GM04504 (cell line): ENCODE measurements at places on chromosomes 2 and 18.

DNA sequence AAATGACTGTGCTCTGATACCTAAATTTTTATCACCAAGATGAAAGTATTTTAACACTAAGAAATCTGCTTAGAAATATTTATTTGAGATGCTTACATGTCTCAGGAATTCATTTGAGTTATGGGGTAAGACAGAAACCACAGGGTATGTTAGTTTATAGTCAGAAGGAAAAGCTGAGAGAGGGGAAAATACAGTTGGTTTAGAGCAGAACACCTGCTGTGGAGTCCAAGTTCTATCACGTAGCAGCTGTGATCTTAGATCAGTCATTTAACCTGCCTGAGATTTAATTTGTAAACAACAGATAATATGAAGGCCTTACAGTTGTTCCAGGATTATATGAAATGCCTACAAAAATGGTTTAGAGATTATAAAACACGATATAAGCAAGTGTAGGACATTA is 29.0 kb downstream of the PDE6D start:
- DNase-seq: no peak

GRCh38 chr2:46460241-46460921 is 19.0 kb upstream of the TMEM247 start:
- no peak for DNase-seq

- DNase-seq: no peak
Observed at GRCh38 chr2:39689876-39690275, 24.2 kb downstream of the TMEM178A start.

GRCh38 chr18:45286431-45286830 is 328.8 kb upstream of the SLC14A2 start:
- DNase-seq: no peak

- no peak for DNase-seq
Observed at GRCh38 chr18:11108947-11109346, 40.4 kb downstream of the PIEZO2 start.

- no peak for DNase-seq
Observed at GRCh38 chr2:122412360-122412759, 656.9 kb downstream of the TSN start.

- DNase-seq: no peak
Observed at GRCh38 chr2:127218812-127219170, 1.3 kb downstream of the CYP27C1 start.

- DNase-seq: no peak
Observed at GRCh38 chr2:7899923-7900322, 781.9 kb upstream of the ID2 start.

DNA sequence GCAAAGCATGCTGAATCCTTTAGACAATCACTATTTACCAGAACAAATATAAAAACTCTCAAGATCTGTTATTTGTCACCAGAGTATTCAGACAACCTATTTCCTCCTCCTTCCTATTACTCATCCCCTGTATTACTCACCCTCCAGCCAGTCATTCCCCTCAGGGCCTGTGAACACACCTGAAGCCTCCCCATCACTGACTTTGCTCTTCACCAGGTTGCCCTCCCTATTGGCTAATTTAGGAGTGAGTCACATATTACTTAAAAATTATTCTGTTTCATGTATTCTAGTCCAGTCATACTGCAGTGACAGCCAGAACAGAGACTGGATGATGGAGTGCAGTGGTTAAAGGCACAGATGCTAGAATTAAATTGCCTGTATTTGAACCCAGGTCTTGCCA is 3.7 kb upstream of the ATG16L1 start:
- no peak for DNase-seq

DNA sequence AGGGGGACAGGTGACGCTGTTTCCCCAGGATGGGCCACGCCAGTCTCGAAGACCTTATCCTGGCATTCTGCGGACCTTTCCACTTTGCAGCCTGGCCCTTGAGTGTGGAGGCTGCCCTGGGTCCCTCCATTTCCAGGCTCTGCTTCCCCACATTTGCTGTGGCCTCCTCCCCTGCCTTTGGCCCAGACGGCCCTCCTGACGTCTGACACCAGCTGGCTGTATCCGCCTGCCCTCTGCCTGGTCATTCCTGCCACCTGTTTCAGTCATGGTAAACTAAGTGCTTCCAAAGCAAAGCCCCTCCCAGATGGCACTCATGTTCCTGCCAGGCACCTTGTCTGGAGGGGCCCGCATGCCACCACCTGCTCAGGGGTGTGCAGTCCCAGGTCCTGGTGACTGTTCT is 95.1 kb downstream of the ASB1 start:
- DNase-seq: no peak

- no peak for DNase-seq
Observed at GRCh38 chr2:217436386-217436785, 566.4 kb downstream of the TNS1 start.

DNA sequence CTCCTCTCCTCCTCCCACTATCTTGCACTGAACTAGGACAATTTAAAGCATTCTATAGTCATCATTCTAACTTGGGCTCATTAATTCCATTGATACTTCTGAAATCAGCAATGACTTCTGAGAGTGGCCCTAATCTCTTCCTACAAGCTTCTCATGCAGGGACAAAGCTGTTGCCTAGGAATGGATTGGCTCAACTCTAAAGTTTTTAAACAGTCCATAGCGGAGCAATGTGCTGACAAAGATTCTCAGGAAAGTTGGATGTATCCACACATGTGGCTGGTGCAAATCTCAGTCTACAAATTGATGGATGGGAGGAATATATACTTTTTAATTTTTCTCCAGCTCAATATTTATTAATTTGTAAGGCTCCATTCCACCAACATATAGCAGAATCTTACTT is 388.9 kb downstream of the SETBP1 start:
- DNase-seq: no peak

DNA sequence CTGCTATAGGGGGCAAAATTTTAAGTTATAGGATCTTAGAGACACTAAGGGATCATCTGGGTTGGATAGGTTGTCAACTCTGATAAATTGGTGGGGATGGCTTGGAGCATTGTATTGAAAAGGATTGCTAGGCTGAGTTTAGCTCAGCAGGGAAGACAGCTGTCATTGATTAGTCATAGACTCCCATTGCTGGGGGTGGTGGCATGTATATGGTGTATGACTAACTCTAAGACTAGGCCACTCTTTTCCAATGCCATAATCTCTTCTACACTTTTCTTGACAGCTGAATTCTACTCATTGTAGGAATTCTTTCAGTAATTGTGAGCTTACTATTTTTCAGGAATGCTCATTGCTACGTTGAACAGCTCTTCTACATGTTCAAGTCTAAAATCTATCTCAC is 81.3 kb upstream of the PELI1 start:
- no peak for DNase-seq

DNA sequence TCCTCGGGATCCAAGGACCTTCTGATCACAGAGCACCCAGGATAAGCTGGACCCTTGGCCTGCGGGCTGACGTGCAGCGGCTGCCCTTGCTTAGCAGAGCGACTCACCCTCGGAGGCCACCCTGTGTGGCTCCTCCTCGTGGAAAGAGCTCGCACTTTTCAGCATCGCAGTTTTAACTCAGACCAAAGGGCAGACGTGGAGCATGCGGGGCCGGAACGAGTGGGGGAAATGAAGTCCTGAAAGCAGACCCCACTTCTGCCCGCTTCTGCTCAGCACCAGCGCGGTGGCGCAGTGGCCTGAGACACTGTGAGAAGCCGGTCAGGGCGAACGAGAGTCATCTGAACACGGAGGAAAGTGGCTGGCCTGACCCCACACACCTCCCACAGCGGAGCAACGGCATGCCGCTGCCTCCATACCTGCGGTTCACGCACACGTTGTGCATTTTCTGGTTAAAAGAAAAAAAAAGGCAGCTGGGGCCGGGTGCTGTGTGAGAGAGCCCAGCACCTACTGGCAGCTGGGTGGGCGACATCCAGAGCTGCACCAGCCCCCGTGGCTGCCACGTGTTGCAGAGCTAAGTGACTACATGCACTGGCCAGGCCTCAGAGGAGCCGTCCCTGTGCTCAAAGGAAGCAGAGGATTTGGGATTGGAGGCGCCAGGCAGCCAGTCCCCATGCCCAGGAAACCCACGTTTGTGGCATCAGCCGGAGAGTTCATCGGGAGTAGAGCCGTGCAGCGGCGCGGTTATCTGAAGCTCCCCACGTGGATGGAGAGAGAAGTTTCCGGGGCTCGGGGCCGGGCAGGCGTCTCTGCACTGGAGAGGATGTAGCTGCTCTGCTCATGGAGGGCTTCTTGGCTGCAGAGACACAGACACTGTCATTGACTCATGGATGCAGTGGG is 89.7 kb downstream of the USP40 start:
- no peak for DNase-seq

- DNase-seq: no peak
Observed at GRCh38 chr2:168336786-168337388, 89.5 kb upstream of the STK39 start.

GRCh38 chr2:2187196-2187595 is 143.9 kb downstream of the MYT1L start:
- no peak for DNase-seq

GRCh38 chr2:212227755-212228154 is 310.8 kb downstream of the ERBB4 start:
- DNase-seq: peak; percentile 61
